NCI-H2227 treated with DMSO at 0.1 percent for 48 hours (cell line): ENCODE measurements at places on chromosomes 12 and 14.

DNA sequence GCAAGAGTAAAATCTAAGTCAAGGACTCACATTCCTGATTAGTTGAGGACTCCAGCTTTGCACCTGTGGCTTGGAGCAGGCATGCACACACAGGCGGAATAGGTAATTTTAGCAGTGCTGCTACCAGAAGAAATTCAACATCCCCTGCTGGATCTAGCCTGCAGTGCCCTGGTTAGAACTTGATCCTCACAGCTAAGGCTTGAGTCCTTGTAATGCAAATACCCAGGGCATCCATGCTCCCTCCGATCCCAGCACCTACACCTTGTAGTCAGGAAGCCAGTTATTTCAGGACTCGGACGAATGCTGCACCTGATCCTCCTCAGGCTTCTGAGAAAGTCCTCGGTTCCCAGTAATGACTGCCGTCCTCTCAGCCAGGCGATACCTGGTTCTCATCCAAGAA lies 309.0 kb upstream of the AMIGO2 start:
- DNase-seq = no peak

- DNase-seq = no peak
These were observed 43.8 kb upstream of the YAF2 start for GRCh38 chr12:42281844-42282243.

GRCh38 chr14:21467616-21468015 lies 9.1 kb downstream of the RAB2B start:
- DNase-seq = no peak

DNA sequence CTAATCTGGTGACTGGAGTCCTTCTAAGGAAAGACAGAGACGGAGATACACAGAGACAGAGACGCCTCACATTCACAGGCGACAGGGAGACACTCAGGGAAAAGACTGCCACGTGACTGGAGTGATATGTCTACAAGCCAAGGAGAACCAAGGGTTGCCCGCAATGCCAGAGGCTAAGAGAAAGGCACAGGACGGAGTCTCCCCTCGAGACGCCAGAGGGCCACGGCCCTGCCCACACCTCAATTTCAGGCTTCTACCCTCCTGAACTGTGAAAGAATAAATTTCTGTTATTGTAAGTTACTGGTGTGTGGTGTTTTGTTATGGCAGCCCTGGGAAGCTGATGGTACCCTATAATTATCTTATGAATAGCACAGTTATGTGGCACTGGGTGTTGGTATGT lies 11.6 kb upstream of the RAN start:
- DNase-seq = peak; percentile 84

DNA sequence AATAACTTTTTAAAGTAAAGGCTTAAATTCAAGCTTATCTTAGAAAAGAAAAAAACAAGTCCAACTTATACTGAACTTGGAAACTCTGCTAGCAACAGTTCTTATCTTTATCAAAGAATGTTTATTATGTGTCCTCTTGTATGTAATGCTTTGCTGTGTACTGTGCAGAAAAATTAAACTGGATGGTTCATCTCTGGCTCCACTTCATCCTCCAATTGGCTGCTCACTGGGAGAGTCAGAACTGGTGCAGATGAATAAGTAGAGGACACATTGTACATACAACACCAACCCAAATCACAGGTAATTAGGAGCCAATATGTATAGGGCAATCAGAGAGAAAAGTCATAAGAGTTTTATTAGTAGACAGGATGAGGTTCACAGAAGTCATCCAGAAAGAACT lies 123.6 kb upstream of the NAP1L1 start:
- no peak for DNase-seq

GRCh38 chr12:88860851-88861250 lies 280.6 kb upstream of the KITLG start:
- no peak for DNase-seq

- no peak for DNase-seq
These were observed 240.6 kb downstream of the CPNE8 start for GRCh38 chr12:38664661-38665269.

GRCh38 chr14:55102141-55102621 lies 26.9 kb upstream of the LGALS3 start:
- peak; percentile 38 for DNase-seq

DNA sequence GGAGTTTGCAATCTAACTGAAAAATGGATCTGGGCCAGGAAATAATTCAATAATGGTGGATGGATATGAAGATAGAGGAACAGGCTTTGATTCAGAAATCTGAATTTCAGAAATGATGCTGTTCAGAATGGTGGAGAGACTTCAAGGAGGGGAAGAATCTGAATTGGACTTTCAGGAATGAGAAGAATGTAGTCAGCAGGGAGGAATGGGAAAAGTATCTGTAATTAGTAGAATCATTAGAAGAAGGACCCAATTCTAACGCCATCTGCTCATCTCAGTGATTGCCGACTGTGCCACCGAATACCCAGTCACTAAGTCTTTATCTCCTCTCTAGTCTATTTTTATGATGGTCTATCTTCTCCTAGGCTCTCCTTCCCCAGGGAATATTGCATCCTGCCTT lies 363.2 kb downstream of the GALC start:
- no peak for DNase-seq

GRCh38 chr14:30657050-30657449 lies 34.9 kb downstream of the SCFD1 start:
- DNase-seq = no peak

DNA sequence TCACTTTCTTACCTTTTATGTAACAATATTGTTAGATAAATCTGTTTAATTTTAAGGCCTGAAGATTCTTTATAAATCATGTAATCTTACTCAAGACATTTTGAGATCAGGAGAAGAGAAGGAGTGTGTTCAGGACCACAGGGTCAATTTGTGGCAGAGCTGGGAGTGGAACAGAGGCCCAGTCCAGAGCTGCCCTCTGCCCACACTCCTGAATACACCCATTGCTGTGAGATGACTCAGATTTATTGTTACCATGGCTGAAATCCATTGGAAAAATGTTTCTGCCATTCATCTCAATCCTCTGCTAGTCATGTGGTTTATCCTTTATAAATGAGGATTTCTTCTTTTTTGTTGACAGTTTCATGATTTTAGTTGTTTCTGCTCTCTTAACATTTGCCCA lies 100.5 kb upstream of the STXBP6 start:
- DNase-seq = no peak

DNA sequence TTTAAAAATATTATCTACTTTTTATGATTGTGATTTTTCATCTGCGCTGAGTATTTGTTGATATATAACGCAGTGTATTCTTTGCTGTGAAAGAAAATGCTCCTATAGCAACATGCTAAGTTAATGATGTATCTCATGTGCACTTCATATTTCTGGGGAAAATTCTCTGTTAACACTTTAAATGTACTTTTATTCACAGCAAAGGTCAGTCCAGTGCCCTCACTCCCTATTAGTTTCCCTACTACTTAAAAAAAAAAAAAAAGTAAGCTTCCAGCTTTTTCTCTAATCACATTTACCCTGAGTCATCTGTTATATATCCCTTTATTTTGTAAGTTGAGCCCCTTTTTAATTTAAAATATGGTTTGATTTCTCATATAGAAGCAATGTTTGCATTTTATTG lies 219.8 kb downstream of the AEBP2 start:
- DNase-seq = no peak

DNA sequence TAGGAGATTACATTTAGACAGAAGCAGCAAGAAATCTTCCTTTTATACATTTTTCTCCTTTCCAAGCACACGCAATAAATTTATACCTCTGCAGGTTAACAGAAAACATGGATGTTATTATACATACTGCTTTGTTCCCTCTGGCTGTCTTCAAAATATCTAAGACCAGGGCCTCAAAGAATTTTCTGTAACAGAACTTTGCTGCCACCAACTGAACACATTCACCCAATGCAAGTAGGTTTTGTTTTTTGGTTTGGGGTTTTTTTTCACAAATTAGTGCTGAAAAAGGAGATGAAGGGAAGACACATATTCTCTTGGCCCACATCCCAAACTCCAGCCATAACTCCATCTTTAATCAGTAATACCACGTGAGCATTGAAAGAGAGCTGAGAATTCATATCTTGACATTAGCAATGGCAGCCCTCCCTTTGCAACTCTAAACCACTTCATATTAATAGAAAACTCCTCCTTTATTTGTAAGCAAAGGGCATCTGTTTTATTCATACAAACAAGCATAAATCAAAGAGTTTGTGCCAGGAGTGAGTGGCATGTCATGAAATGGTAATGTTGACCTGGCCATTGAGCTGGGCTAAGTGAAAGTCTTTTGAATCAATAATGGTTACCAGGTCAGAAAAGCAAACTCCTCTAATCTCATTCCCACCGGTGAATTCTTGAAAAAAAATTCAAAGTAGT lies 150.8 kb upstream of the FSCB start:
- DNase-seq = no peak

- DNase-seq = no peak
These were observed 8.8 kb downstream of the LPCAT3 start for GRCh38 chr12:7009512-7009911.
